ENCODE measurements at places on chromosomes 6 and 20.
A peak's percentile ranks its signal among the peaks of the same experiment; 100 is the strongest.

DNA sequence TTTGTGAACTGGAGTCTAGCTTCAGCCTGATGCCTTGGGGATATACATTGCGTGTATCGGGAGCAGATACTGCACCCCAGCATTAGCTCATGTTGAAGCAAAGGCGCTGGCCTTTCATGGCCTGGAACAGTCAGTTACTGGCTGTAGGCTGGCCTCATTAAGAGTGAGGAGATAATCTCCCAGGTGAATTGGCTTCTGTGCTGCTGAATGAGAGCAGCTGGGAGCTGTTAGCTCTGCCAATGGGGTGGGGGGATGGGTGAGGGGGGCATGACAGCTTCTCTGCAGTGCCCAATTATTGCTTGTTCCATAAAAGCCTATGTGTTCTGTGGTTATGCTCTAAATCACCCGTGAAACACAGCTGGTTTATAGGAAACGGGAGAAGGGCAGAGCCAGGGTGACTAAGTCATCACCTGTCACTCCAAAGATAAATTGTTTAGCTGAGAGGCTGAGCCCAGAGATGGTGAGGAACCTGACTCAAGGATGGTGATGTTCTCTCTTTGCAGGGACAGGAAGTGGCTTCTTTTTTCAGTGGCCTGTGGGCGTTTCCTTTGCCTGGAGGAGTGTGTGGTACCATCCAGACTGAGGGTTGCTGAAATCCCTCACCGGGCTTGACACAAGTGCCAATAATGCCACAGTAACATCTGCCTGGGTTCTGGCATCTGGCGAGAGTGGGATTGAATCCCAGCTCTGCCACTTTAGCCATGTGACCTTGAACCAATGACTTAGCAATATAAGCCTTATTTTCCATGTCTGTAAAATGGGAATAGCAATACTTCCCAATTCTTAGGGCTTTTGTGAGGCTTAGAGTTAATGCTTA is 170.8 kb downstream of the BCAS1 start:
- DNase-seq, result no peak

GRCh38 chr6:30557683-30557981 is 537 bp downstream of the PRR3 start:
- DNase-seq, result no peak

DNA sequence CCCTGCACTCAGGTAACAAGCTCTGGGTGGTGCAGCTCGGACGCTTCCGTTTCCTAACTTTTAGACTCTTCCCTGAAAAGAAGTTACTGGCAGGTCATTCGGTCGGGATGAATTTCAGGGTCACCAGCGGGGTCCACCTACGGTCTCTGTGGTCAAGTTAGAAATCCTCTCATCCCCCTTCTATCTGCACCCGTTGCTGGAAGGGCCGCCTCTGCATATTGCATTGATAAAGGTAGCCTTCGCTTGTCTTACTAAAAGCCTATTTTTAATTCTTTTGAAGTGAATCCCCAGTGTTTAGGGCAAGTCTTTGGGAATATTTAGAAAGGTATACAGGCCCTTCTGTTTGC is 47.3 kb downstream of the LRRN4 start:
- no peak for DNase-seq

DNA sequence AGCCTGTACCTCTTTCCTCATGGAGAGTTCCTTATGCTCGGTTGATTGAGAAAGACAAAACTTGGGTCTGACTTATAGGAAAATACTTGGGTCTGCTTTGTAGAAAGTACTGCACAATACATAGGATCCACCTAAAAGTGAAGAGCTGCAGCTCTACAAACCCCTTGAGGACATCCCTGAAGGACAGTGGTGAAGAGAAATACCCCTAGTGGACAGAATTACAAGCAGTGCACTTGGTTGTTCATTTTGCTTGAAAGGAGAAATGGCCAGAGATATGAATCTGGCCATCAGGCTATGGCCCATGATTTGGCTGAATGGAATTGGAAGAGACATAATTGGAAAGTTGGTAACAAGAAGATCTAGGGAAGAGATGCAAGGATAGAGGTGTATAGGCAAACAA is 8.3 kb downstream of the CD24 start:
- DNase-seq, result no peak

DNA sequence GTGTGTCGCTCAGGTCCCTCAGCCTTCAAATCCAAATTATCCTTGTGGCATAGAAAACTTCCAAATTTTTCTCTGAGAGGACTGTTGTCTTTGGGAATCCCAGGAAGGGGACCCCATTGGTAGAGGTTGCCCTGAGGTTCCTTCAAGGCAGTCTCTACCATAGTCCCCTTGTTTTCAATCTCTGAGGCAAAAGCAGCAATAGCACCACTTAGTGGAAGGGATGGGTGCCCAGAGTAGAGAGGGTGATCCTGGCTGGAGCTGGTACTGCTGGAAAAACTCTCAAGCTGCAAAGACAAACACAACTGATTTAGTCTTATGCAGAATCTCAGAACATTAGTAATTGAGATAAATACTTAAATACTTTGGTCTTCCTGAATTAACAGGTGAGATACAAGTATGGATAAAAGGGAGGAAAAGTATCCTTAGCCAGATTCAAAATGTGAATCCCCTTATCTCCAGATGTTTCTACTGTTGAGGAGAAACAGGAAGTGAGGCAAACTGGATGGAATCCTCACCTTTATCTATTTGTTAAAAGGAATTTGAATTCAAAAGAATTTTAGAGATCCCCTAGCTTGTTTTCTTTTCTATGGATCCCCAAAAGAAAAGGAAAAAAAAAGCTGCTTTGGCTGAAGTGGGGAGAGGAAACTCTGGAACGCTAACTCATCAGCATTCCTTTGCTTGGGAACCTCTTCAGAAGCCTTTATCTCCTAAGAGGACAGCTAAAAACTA is 13.4 kb downstream of the ZNF318 start:
- DNase-seq, result no peak

- no peak for DNase-seq
Observed at GRCh38 chr6:36042618-36043260, 15.1 kb downstream of the MAPK14 start.

GRCh38 chr20:63947638-63948456 is 8.4 kb downstream of the UCKL1 start:
- no peak for DNase-seq

GRCh38 chr20:57594092-57594951 is 25.9 kb downstream of the ZBP1 start:
- peak; percentile 74 for DNase-seq

- DNase-seq, result no peak
Observed at GRCh38 chr6:134551245-134551960, 233.5 kb upstream of the SGK1 start.

DNA sequence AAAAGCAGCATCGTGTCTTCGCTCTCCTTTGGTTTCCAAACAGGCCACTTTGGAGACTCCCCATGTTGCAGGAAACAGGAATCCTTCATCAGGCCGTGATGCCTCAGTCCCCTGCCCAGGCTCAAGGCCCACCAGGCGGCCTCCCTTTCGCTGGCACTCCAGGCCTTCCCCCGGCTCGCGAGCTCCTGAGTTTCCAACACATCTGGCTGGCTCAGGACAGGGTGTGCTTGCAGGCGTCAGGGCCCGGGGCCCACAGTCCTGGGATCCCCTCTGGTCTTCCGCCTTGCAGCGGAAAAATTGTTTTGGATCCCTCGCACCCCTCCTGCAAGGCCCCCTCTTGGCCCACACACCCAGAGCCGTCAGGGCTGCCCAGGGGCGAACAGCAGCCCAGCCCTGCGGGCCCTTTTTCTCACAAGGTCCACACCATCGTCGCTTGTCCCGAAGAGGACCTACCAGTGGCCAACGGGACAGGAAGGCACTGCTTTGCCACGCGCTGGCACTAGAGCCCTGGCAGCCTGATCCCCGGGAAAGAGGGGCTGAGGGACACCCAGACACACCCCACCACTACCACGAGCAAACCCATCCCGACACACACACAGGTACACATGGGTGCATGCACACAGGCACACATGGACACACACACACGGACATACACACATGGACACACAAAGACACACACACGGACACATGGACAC is 1930.9 kb upstream of the DEFB115 start:
- DNase-seq, result no peak

GRCh38 chr6:32700391-32701040 is 34.1 kb upstream of the HLA-DQB1 start:
- DNase-seq, result peak; percentile 86

GRCh38 chr6:97187951-97188350 is 95.1 kb downstream of the MMS22L start:
- DNase-seq, result no peak
